ENCODE measurements at places on chromosomes 7 and 10.

DNA sequence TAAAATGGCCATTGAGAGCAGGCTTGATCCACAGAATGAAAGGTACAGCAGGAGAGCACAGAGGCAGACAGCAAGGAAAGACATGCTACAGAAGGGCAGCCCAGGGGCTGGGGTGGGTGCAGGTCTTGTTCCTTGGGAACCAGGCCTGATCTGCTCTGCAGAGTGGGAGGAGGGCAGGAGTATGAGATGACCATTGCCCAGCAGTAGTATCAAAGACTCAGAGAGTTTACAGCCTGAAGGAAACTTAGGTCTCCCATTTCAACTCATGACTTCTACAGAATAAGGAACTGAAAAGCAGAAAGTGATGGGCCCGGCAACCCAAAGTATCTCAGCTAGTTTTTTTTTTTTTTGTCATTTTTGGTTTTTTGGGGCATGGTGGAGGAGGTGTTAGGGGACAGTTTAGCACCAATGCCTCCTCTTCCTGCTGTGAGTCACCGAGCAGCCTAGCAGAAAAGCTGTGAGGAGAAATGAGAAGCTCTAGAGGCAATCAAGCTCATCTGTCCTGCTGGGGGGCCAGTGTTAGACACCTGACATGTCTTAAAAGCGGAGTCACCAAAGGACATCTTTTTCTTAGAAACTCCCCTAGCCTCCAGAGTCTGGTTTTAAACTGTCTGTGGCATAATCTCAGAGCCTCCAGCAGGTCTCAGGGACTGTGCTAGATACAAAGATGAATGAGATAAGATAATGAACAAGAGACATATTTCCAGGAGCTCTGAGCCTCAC lies 34.3 kb upstream of the HERPUD2 start:
- no peak for DNase-seq

DNA sequence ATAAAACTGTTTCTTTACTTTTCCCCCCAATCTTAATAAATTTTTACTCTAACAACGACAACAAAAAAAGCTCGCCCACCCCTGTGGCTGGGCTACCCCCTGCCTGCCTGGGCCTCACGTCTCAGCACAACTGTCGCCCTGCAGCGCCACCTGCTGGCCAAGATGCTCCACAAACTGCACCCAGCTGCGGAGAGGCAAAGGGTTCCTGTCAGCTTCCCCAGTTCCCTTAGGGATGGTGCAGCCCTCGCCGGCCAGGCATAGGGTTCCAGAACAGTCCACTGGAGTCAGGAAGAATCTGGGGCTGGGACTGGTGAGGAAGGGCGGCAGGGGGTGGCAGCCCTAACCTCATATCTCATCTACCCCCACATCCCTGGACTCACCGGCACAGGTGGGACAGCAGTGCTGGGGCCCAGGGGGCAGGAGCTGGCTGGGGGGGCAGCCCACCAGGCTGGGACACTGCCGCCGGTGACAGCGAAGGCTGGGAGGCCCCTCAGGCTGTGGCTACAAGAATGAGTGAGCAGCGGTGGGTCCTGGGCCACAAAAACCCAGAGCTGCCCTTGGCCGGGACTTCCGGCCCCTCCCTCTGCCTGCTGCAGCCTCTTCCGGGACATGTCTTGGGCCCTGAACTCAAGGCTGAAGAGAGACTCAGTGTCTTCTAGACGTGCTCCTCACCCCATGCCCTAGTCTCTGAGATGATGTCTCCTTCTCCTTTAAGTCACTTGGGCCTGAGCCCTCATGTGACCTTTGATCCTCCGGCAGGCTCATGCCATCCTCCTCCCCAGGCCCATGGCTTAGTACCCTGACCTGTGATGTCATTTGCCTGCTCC lies 21.2 kb downstream of the ATP6V1F start:
- DNase-seq, result peak; percentile 69

GRCh38 chr10:124878457-124878739 lies 63.5 kb upstream of the ZRANB1 start:
- no peak for DNase-seq

- DNase-seq, result no peak
Observed at GRCh38 chr7:100686822-100687211, 7.2 kb downstream of the GIGYF1 start.

- no peak for DNase-seq
Observed at GRCh38 chr10:5615316-5615715, 51.1 kb downstream of the ASB13 start.

DNA sequence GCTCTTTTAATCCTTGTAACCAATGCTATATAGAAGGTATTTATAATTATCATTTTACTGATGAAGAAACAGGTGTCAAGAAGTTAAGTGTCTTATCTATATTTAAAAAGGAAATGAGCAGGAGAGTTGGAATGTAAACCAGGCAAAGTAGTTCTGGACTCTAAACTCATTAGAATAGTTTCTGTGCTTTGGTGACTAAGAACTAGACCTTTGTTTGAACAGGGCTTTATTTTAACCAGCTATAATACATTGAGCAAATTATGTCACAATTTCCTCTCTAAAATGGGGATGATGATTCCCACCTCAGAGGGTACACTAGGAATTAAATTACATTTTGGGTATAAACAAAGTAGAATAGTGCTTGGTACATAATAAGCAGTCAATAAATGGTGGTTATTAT lies 236.0 kb downstream of the MAGI2 start:
- DNase-seq, result no peak

- DNase-seq, result no peak
Observed at GRCh38 chr10:124299696-124300095, 119.0 kb downstream of the OAT start.

GRCh38 chr10:97178074-97178473 lies 7.7 kb downstream of the SLIT1 start:
- DNase-seq, result no peak

DNA sequence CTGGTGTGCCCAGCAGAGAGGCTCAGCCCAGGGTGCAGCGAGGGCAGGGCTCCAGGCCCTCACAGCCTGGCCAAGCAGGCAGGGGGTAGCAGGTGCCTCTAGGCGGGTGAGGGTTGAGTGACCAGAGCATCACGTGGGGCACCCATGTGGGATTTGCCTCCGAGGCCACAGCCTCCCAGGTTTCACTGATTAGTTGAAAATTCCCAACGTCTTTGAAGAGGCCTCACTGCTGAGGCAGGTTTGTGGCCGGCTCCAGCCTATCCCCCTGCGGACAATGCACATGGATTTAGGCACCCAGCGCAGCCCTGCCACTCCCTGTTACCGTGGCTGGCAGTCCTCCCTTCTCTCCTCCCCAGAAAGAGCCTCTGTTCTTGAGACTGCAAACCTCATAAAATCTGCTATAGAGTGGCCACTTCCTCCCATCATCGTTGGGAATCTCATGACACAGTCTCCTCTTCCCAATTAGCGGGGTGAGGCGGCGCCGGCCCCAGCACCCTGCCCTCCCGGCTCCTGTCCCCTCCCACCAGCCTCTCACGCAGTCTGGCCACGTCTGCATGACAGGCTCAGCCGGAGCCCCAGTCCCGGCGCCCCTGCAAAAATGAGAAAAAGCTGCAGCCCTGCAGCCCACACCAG lies 10.8 kb downstream of the MYL10 start:
- no peak for DNase-seq

GRCh38 chr10:23630376-23630775 lies 191.5 kb downstream of the OTUD1 start:
- no peak for DNase-seq

- DNase-seq, result no peak
Observed at GRCh38 chr7:47765373-47765979, 182.8 kb downstream of the PKD1L1 start.

GRCh38 chr7:143015084-143015483 lies 11.8 kb downstream of the OR9A2 start:
- no peak for DNase-seq

- DNase-seq, result no peak
Observed at GRCh38 chr7:55110282-55110992, 91.6 kb downstream of the EGFR start.

All from activated T-helper 1 cell treated with Interleukin-2 at 50 U/mL for 16 hours (primary cell).